ENCODE measurements at places on chromosomes 1 and 21.

GRCh38 chr1:32464716-32465577 lies at the start of gene ZBTB8B:
Gene ZBTB8B, plus strand, starts transcription at chr1:32465072. Its CDS starts 5,553 bp downstream, at chr1:32470625.
- ATAC-seq, result peak; percentile 100

DNA sequence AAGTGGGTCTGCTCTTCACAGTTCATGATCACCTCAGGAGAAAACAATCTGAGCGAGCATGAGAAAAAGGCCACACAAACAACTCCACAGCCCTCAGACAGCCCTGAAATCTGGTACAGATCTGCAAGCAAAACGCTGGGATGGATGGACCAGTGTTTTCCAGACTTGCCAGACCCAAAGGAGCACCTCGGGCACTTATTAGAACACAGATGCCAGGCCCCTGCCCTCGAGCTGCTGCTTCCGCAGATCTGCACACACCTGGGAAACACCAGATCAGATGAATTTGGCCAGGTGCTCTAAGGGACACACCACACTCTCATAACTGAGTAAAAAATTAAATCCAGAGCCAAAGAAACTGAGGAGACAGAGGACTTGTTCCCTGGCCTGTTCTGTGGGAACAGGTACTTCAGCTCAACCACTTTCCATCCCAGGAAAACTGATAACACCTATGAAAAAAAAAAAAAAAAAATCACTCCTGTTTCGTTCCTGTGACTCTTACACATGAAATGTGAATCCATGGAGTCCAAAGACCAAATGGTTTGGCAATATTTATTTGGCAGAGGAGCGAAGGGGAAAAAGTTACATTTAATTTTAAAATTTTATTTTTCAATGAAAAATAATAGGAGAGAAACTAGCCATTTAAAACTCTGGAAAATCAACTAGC lies 202.9 kb upstream of the ESRRG start:
- no peak for ATAC-seq

GRCh38 chr1:207070811-207071210 lies 17.7 kb downstream of the PFKFB2 start:
- no peak for ATAC-seq

DNA sequence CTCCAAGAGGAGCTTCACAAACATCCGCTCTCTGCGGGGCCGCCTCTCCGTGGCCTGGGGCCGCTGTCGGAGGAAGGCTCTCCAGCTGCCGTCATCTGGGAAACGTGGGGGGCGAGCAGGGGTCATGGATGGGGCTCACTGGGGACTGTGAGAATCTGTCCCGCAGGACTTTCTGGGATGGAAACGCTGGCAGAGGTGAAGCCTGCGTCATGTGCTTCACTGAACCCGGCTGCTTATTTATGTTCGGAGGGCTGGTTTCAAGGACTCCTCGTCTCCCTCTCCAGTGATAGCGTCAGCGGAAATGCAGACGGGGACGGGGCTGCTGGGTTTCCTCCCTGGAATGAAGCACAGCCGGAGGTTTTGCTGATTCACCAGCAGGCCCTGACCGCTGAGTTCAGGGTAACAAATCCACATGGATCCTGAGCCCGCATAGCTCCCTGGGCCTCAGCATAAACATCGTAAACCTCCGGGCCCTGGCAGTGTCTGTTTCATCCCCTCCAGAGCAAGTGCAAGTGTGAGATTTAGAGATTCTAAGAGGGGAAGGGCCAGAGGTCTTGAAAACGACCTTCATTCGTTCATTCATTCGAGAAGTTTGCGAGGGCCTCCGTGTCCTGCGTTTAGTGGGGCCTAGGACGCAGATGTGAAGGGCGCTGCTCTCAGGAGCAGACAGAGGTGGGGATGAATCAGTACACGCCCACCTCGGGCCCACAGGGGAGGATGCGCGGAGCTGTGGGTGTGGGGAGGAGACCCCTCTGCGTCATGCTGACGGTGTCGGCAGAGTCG lies 7.0 kb upstream of the POFUT2 start:
- ATAC-seq, result peak; percentile 70

GRCh38 chr1:48725341-48726046 lies 51.2 kb downstream of the BEND5 start:
- ATAC-seq, result no peak

Measured in motor neuron (in vitro differentiated cells).